ENCODE measurements at places on chromosomes 2 and 18.

DNA sequence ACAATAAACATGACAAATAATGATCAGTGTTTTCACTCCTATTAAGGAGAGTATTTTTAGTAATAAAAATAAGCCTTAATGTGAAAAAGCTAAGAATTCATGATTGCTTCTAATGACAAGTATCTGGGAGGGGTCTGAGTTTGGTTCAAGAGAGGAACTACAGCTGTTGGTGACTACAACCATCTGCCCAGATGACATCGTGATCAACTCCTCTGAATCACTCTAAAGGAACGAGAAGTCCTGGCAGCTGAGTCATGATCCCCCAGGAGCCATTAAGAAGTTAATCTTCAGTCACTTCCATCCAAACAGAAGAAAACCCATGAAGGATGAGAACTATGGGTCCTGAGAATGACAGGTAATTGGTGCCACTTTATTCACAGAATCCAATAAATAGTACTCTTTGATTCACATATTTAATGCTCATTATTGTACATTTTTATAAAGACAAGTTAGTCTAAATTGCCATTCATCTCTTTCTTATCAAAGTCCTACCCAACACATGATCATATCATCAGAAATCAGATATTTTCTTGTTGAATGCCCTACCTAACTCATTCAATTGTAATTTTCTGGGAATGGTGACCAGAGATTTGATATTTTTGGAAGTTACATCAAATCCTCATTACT is 6.8 kb downstream of the TFPI start:
- peak; percentile 96 for DNase-seq

GRCh38 chr2:134677856-134678756 is 40.7 kb downstream of the TMEM163 start:
- no peak for DNase-seq

DNA sequence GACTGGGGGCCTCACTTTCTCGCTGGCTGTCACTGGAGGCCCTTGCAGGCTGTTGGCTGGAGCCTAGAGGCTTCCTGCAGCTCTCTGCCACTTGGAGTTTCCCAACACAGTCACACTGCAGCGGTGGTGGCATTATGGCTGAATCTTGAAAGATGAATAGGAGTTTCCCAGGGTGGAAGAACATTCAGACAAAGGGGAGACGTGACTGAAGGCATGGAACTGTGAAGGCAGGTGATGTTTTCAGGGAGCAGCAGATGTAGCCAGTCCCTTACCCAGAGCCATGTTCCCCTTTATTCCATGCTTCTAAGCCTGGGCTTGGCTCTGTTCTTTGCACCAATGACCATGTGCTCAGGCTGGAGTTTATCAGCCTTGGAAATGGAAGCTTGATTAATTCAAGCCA is 106.7 kb upstream of the BOD1L2 start:
- no peak for DNase-seq

DNA sequence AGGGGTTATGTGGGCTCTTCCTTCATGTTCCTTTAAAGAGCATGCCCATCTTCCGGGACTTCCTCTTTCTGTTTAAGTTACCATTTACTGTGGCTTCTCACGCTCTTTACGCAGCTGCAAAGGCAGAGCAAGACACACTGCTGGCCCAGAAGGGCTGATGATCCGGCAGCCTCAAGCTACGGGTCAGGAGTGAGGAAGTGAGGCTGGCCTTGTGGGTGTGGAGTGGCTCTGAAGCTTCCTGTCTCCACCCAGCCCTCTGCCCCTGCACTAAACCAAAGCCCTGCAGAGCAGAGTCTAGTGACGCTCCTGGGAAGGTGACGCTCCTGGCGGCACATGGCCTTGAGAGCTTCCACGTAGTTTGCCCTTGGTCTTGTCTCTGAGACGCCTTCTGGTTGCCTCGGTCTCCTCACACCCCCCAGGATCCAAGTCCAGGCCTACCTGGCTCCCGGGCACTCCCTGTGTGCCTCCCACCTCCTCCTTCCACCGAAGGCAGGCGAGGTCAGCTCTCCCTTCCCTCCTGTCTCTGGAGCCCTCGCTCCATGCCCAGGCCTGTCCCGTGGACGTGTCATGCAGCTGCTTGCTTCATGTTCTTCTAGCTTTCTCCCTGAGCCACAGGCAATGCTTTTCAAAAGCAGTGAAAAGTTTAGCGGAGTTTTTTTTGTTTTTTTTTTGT is 50.3 kb downstream of the ARL4C start:
- DNase-seq = no peak

DNA sequence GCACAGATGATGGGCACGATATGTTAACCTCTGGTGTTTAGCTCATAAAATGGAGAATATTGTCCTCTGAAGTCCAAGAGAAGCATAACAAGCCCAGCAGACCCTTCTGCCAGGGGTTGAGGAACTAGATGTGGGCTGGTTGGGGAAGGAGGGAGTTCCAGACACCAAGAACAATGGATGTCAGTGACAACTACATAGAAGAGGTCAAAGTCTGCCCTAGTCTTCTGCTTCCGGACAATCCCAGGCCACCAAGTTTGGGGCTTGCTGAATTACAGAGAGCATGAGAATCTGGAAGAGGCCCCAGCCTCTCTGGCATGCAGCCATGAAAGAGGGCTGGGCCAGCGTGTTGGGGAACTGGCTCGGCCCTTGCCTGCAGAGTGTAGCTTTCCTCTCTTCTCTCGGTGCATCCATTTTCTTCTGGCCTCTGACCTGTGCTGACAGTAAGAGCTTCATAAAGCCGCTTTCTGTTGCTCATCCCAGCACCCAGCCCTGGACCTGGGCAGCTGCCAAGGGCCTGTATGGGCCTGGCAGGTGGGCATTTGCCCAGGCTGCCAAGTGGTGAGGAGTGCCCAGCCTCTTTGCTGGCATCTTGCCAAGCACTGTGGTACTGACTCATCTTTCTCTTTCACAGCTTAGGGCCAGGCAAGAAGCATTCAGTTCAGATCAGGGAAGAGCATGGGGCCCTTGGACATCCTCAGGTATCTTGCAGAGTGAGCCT is 14.6 kb upstream of the LAPTM4A start:
- DNase-seq = peak; percentile 77

DNA sequence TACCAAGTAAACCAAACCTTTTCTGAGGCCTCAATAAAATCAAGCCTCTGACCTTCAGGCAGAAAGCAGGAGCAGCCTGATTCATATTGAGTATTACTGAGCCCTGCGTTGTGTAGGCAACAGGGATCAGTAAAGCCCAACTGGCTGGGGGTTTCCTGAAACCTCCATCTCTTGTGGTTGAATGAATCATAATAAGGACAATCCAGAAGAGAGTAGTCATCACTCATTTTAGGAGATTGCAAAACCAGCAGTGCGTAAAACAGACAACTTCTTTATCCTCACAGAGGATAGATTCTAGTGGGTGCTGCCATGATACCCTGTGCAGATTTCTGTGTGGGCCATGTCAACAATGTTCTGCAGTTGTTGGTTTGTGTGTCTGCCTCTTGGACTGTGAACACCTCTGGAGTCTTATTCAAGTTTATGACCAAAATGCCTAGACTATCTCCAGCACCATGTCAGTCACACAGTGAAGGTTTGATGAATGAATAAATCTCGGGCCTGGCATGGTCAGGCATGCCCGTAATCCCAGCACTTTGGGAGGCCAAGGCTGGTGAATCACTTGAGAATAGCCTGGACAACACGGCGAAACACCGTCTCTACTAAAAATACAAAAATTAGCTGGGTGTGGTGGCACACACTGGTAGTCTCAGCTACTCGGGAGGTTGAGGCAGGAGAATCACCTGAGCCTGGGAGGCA is 51.8 kb upstream of the RAB27B start:
- peak; percentile 92 for DNase-seq

GRCh38 chr2:72031346-72032110 is 116.1 kb downstream of the CYP26B1 start:
- DNase-seq = no peak

- peak; percentile 43 for DNase-seq
Measured at GRCh38 chr2:36568516-36569246, 29.3 kb downstream of the FEZ2 start.

DNA sequence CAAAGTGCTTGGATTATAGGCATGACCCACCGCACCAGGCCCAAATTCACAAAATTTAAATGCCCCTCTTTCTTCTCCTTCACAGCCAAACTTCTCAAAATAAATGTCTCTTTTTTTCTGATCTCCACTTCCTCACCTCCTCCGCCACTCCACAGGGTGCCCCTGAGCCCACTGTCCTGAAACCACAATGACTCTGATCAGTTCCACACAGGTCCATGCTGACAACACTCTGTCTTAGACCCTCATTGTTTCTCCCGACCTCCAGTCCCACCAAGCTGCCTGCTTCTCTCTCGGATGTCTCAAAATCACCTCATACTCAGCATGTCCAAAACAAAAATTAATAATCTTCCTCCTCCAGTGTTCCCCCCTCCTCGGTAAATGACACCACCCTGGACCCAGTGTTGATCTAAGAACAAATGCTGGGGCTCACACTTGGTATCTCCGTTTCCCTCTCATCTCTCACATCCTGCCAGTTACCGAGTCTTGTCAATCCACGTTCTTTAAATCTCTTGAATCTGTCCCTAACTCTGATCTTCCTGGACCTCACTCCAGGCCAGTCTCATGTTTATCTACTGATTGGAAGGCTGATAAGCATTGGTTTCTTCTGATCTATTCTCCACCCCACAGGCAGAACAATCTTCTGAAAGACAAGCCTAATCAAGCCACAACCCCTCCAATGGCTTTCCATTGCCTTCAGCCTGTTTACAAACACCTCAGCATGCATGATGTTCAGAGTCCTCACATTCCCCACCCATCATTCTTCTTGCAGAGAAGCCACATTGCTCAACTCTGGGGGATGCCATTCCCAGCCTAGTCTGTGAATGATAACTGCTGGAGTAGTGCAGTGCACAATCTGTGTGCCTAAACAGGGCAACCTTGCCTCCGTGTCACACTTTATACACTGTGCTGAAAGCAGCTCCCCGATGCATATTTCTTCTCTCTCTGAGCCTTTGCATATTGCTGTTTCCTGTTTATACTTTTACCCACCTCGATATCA is 12.4 kb upstream of the ANKRD44 start:
- no peak for DNase-seq

- DNase-seq = peak; percentile 35
Measured at GRCh38 chr18:54958704-54959625, at the start of gene CCDC68. Gene CCDC68, minus strand, starts transcription at chr18:54959461. Its CDS starts 16,670 bp downstream, at chr18:54942791.

GRCh38 chr2:12051831-12052230 is 305.4 kb downstream of the LPIN1 start:
- no peak for DNase-seq

DNA sequence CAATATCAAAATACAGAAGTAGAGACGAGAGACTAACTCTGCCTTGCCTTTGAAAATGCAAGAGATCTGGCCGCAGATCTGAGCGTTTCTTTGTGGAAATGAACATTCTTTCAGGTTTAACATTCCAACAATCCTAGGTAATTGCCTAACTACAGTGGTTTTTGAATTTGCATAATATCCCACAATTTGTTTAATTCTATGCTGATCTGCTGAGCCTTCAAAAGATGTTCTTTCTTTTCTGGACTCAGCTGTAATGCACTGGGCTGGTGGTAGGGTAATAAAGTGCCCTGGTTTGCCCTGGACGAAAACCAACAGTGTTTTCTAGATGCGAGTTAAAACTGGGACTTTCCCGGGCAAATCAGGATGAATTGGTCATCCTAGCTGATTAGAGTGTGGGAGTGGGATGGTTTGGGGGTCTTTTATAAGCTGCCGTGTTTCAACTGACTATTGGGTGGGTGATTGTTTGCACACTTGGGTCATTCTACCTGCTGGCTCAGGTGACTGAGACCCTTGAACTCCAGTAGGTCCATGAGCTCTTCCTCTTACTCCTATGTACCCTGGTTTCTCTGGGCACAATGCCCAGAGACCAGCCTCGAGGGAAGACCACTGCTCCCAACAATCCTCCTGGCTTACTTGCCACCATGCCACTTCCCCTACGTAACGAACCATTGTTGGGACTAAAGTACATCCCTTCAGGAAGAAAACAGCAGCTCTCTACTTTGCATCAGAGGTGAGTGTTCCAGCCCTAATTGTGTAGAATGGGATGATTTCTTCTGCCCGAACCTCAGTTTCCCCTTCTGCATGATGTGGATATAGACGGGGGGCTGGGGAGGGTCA is 3.4 kb upstream of the PAX8 start:
- no peak for DNase-seq

GRCh38 chr2:11685906-11686470 is 16.0 kb upstream of the NTSR2 start:
- DNase-seq = no peak

GRCh38 chr2:66427300-66427699 is 7.6 kb upstream of the MEIS1 start:
- no peak for DNase-seq

GRCh38 chr2:120765678-120766469 is 30.2 kb downstream of the GLI2 start:
- DNase-seq = no peak

DNA sequence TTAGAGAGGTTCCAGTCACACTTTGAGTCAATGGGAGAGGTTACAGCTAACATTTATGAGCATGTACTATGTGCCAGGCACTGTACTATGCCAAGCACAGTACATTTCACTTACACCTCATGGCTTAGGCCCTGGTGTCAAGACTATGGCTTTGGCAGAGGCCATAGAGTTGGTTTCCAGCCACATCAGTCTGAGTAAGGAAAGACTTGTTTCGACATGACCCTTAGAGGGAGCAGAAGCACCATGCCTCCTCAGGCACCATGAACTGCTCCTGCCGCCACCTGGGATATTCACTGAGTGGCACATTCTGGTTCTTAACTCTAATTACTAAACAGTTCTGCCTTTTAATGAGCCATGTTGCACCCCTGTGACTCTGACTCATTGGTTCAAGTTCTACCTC is 12.7 kb downstream of the DGUOK start:
- DNase-seq = no peak

DNA sequence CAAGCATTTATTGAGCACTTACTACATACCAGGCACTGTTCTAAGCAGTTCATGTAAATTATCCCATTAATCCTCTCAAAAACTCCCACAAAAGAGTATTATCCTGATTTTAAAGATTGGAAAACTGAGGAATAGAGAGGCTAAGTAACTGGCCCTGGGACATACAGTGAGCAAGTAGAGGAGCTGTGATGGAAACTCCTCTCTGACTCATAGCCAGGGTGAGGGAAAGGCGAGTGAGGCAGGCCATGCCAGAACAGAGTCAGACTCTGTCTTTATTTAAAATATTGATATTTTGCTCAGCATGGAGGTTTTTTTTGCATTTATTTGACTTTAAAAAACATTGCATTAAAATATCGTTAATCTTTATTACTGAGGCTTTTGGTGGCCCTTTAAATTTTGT is 208.0 kb downstream of the LOXHD1 start:
- no peak for DNase-seq

GRCh38 chr2:2692599-2693389 is 361.7 kb upstream of the MYT1L start:
- DNase-seq = no peak

DNA sequence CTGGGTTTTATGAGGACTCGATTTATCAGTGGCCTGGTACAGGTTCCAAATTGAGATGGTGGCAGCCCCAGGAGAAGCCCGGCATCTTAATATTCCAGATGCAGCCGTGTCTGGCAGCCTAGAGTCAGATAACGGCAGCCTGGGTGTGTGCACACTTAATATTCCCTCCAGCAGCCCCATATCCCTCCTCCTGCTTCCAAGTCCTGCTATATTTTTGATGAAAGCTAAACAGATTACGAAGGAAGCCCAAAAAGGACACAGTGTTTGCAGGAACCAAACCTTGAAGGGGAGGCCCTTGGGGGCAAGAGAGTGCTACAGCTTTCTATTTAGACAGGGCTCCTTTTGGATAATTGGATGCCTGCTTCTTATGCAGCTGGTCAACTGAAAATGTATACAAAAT is 25.1 kb upstream of the ALK start:
- DNase-seq = no peak

Measured in A549 (cell line).